ENCODE measurements at places on chromosomes 3 and 15. TPM values are rescaled to one million over a fixed set of nuclear protein-coding genes. Genes with fewer than 3 reads are reported as not detected.

The AMOTL2 gene
- total RNA-seq: 35.5 TPM

GRCh38 chr3:31546162-31546561 lies 13.4 kb downstream of the STT3B start:
- no peak for DNase-seq

- DNase-seq: no peak
Observed at GRCh38 chr15:68518785-68519430, 59.9 kb upstream of the CORO2B start.

The CYP1A2 gene
- total RNA-seq: 0.06 TPM

GRCh38 chr15:91408476-91409076 lies 308.5 kb downstream of the SV2B start:
- DNase-seq: no peak

The ZNF197 gene
- total RNA-seq: 5.4 TPM

GRCh38 chr3:136620436-136620835 lies 131.7 kb downstream of the STAG1 start:
- no peak for DNase-seq

Measured in pancreas (tissue), 10 donors.